ENCODE measurements at places on chromosomes 3 and 15.

DNA sequence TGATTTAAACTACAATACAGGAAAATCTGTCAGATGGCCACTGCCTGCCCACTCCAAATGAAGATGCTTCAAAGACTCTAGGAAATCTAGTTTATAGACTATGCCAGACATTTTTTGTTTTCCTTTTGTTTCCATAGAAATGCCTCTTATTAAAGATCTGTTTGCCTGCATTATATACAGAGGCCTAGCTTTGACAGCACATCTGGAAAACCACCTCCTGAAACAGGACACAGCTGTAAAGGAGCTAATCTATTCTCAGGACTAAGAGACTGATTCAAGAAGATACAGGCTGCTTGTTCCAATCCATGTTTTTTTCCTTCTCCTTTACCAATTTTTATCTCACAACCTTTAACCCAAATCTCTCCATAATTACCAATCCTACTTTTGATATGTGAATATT, 75.3 kb upstream of the STRIT1 start:
- DNase-seq, result no peak

DNA sequence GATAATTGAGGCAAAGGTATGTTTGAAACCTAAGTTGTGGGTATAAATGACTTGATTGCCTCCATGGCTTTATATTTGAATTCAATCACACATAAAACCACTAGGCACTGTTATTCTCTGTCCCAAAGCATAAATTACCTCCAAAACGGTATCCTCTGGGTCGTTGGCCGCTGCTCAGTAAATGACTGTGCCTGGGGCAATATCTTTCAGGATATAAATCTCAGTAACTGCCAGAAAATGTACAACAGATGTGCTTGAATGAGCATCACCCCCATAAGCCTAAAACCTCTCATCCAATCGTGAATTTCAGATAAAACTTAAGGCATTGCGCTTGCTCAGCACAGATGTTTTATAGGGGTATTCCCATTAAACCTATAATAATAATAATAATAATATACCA, 19.0 kb upstream of the C3orf49 start:
- no peak for DNase-seq

DNA sequence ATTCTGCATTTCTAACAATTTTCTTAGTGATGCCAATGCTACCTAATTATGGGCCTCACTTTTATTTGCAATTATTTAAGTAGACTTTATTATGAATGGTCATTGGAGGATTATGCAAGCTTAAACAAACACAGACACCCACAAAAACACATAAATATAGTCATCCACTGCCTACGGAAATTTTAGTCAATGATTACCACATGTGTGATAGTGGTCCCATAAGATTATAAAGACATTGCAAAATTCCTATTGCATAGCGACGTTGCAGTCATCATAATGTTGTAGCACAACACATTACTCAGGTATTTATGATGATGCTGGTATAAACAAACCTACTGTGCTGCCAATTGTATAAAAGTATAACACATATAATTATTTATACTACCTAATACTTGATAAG, 247.8 kb upstream of the ALCAM start:
- DNase-seq, result no peak

- DNase-seq, result no peak
These were observed 3.3 kb downstream of the FETUB start for GRCh38 chr3:186643493-186643892.

DNA sequence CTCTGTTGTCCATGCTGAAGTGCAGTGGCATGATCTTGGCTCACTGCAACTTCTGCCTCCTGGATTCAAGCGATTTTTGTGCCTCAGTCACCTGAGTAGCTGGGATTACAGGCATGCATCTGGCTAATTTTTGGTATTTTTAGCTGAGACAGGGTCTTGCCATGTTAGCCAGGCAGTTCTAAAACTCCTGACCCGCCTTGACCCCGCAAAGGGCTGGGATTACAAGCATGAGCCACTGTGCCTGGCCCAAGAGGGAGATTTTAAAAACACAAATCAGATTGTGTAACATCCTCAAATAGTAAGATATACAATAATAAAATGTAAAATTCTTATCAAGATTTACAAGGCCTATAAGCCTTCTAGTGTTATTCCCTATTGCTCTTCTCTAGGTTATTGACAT, 62.5 kb upstream of the PHLDB2 start:
- no peak for DNase-seq

DNA sequence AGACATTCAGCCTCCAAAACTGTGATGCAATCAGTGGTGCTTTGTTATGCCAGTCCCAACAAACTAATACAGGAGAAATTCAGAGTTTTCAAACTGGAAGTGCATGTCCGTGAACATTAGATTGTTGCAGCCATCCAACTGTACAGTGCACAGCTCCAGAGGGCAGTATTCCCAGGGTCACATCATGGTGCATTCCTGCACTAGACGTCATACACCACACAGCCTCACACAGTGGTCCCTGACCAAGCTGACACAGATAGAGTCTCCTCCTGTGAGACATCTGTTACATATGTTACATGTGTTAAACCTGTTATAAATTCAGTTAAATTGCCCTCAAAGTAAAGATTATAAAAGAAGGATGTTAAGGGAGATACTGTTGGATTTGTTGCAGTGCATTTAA, 209.0 kb downstream of the LRRN1 start:
- DNase-seq, result no peak

DNA sequence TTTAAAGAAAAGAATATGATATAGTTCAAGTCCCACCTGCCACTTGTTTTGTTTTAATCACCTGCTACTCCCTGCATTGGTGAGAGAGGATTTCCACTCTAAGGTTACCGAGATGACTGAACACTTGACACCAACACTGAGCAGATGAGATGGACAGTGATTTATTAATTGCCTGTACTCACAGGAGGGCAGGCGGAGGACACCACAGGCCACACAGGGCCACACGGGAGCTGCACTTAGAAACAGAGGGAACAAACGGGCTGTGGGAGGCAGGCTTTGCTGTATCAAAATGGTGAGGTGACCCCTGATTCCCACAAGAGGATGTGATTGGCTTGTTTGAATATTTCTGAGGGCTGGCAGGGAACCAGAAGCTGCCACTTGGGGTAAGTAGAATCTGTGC, 10.8 kb downstream of the MINAR1 start:
- DNase-seq, result no peak

DNA sequence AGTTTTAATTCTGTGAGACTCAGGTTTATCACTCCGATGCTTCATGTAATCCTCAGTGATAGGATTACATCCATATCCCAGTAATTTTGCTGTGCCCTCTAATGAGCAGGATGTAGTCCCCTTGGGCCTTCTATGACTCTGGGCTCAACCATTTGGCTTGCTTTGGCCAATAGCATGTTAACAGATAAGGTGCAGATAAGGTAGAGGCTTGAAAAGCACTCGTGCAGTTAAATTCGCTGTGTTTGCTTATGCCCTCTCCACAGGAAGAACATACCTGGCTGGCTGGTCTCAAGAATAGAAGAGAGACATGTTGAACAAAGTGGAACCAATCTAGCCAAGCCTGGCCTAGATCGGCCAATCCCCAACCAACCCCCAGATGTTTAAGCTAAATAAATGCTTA, 20.1 kb downstream of the CCDC13 start:
- DNase-seq, result no peak

DNA sequence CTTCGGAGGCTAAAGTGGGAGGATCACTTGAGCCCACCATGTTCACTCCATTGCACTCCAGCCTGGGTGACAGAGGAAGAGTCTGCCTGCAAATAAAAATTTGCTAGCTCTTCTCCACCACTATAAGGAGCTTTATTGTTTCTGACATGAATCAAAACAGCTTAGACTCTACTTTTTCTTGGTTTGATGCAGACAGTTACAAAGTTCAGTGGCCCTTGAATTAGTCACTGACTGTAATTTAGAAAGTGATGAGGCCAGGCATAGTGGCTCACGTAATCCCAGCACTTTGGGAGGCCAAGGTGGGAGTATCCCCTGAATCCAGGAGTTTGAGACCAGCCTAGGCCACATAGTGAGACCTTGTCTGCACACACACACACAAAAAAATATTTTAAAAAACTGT, 172.4 kb upstream of the CGNL1 start:
- no peak for DNase-seq

- no peak for DNase-seq
These were observed 8.5 kb downstream of the TMEM212 start for GRCh38 chr3:171851660-171852058.

DNA sequence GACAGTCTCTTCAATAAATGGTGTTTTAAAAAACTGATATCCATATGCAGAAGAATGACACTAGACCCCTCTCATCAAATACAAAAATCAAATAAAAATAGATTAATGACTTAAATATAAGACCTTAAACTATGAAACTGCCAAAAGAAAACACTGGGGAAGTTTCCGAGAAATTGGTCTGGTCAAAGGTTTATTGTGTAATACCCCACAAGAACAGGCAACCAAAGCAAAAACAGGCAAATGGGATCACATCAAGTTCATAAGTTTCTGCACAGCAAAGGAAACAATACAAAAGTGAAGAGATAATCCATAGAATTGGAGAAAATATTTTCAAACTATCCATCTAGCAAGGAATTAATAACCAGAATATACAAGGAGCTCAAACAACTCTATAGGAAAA, 126.2 kb downstream of the GOLIM4 start:
- no peak for DNase-seq
